MV-4-11 (cell line): ENCODE measurements at places on chromosomes 2 and 18.

DNA sequence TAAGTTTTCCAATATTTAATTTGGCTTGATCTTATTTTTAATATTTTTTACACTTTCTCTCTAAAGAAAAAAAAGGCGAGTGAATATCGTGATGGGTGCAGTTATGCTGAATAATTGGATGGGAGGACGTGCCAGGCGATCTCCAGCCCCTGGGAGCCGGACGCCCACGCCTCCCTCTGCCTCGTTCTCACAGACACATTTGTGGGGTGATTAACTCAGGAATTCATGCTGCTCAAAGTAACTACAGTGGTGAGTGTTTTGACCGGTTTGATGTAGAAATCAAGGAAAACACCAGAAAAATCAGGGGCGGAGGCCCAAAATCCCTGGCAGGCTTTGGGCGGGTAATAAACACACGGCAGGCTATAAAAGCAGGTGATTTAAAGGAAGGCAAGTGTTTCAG, 736.8 kb upstream of the SALL3 start:
- no peak for DNase-seq

GRCh38 chr18:74152857-74153256, 4.5 kb downstream of the TIMM21 start:
- DNase-seq: no peak

GRCh38 chr18:39190508-39190907, 1624.9 kb upstream of the CELF4 start:
- DNase-seq: peak; percentile 92

DNA sequence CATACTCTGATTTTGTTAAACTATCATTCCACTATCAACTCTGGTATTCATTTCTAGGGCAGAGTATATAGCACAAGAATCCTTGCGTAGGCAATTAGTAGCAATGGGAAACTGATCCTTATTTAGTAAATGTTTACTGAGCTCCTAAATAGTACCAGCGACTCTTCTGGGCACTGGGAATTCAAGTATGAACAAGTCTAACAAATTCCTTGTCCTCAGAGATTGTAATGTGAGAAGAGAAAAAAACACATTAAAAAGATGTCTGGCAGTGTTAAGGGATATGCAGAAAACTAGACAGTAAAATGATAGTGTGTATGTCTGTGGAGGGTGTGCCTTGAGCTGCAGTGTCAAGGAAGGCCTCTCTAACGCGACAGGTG, 721 bp downstream of the METTL5 start:
- DNase-seq: no peak

GRCh38 chr18:36724169-36724568, 104.6 kb downstream of the TPGS2 start:
- no peak for DNase-seq

- peak; percentile 32 for DNase-seq
These were observed 252.6 kb downstream of the AGAP1 start for GRCh38 chr2:235746257-235746934.

DNA sequence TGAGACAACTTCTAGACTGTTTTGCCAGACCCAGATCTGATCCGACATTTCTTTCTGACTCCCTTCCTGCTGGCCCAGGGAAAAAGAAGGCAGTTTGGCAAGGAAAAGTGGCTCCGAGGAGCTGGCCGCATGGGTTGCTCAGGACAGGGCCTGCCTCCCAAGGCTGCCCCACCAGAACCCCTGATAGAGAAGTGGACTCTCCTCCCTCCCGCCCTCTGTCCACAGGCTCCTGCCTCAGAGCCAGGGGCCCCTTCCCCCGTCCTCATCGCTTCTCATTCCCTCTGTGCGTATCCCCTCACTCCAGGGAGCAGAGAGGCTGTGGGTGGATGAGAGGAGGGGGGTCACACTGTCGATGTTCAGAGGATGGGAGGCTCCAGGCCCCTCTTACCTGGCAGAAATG, 110.2 kb downstream of the TNS1 start:
- no peak for DNase-seq

DNA sequence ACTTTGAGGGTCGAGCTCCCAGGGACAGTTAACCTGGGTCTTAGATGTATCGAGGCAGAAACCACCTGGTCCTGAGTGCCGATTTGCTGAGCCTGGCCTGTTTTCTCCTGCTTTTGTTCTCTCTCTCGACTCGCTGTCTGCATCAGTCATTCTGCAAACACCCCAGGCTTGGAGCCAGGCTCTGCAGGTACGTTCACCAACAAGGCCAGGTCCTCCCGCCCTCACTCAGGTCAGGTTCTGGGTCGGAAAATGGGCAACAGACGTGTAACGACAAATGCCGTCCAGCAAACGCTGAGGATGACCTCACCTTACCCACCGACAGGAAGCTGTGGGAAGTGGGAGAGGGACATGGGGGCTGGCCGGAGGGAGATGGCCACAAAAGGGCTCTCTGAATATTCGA, 57.7 kb upstream of the PXDN start:
- DNase-seq: no peak

- no peak for DNase-seq
These were observed 20.0 kb downstream of the TMEM247 start for GRCh38 chr2:46499392-46499785.

DNA sequence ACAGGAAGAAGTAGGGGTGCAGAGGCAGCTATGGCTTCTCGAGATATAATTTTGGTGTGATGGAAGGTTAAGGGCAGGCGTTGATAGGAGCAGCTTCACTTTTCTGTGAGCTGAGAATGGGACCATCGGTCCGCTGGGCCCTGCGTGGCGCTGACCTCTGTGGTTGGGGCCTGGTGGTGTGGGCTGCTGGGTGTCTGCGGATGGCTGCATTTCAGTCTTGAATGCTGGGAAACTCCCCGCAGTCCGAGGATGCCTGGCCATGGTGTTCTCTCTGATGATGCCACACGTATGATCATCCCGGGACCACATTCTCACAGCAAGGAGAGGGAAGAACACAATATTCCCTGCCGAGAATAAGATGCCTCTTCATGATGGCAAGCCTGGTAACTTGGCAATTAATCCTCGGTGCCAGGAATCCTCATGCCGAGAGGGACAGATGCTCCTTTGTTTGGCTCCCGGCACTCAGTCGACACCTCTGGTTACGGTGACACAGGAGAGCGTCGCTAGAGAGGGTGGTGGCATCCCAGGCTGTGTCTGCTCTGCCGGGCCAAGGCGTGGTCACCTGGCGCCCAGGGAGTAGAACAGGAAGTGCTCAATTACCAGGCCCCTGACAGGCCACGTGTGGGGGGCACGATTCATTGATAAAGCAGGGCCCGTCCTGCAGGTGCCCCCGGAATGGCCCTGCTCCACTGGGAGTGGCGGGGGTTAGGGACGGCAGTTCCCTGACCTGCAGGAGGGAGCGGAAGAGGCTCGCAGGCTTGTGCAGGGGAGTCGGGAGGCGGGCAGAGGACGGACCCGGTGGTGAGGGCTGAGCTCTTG, 119.4 kb upstream of the CTDP1 start:
- DNase-seq: no peak

- DNase-seq: no peak
These were observed 189.4 kb upstream of the ARL4C start for GRCh38 chr2:234686088-234686890.

DNA sequence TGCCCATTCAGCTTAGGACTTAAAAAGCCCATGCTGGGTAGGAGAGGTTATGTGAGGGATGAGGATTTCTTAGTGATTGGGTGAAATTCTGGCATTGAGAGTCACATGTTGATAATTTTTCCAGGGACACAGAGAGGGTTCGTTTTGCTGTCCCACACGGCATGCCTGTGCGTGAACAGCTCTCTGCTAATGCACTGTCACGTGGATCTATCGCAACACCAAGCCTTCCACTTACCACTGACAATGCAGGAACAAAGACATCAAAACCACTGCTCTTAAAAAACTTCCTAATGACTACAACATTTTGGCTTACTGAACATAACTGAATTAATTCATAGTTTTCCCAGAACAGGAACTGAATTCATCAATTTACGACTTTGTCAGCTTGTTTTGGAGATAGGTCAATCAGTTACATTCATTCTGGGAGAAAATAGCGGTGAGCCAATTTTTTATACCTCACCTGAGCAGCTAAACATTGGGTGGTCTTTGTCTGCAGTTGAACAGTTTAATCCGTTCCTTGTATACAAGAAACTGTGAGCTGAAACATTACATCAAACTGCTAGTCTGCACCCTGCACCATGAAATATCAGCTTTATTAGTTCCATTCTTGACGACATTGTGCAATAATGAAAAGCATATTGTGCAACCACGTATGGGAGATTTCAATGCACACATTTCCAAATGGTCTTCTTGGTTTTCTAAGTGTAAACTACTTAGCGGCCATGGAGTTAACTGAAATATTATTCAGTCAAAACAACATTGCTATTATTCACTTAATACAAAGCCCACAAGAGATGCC, 127.1 kb downstream of the LPIN1 start:
- DNase-seq: peak; percentile 70

DNA sequence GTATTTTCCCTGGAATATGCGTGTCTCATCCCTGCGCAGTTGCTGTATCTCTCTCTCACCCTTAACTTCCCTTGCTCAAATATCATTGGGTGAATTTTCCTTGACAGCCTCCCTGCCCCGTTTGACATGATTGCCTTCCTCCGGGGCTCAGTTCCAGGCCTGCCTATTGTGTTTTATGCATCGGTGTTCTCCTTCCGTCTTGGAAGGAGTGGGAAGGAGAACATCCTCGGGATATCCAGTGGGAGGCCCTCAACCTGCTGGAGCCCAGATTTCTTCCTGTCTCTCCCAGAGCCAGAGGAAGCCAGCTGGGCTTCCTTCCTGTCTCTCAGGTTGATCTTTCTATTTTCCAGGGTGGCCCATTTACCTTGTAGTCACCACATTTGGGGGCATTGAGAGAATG, 434.7 kb upstream of the HS6ST1 start:
- DNase-seq: no peak

DNA sequence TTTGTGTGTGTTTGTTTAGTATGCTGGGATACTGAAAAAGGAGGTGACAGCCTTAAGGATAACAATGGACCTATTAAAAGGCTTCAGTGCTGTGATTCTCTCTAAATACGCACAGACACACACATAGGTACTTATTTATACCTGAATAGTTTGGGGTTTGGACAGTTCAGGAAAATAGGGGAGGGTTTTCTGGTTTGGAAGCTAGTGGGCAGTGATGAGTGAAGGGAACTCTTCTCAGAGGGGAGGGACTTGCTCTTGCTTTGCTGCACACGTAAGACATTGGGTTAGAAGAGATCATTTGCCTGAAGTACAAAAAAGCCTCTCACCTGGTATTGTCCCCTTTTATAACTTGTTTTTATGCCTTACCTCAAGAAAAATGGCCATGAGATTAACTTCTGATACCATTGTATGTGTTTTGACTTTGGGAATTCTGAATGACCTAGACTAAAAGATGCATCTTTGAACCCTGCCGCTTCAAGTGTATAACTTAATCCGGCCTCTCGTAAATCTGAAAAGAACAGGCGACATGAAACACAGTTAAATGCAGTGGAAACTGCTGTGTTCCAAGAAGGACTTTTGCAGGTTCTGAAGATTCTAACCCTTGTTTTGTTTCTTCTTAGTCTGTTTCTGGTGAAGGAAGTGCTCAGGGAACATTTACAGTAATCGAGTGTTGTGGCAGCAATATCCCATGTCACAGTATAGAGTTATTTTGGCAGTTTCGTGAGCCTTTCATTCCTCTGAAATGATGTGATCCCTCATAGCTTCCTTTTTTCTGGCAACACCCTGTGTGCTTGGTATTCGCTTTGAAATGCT, 2.5 kb downstream of the CRIM1 start:
- no peak for DNase-seq

- no peak for DNase-seq
These were observed 60.7 kb downstream of the RAB27B start for GRCh38 chr18:54888933-54889332.

- no peak for DNase-seq
These were observed 58.7 kb downstream of the IL1RL2 start for GRCh38 chr2:102245266-102246151.

GRCh38 chr2:151230627-151231140, 31.0 kb downstream of the RBM43 start:
- peak; percentile 62 for DNase-seq

- DNase-seq: no peak
These were observed 270.1 kb downstream of the TCF4 start for GRCh38 chr18:55317864-55318263.

GRCh38 chr2:118095610-118096009, 7.3 kb downstream of the INSIG2 start:
- DNase-seq: peak; percentile 9

GRCh38 chr2:16394072-16394985, 271.3 kb downstream of the CYRIA start:
- DNase-seq: no peak

GRCh38 chr2:141791521-141791920, 339.3 kb downstream of the LRP1B start:
- DNase-seq: peak; percentile 43

DNA sequence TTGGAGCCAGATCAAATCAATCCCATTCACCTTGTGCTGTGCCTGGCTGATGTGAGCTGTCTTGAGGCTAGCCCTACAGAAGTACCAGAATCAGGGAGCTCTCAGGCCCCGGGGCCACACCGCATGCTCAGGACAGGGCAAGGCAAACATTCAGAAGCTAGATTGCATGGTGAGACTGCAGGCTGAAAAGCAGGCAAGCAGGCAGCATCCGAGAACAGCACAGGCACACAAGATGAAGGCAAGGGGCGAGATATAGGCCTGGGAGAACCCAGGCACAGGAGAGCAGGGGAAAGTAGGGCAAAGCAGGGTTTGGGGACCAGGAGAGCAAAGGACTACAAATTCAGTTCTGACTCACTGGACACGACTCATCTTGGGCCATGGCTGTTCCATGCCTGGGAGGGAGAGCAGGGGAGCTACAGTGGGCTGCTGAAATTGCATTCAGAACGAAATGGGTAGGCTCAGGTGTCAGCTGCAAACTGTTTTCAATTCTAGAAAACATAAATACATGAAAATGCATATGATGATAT, 59.6 kb downstream of the GALNT14 start:
- DNase-seq: no peak

DNA sequence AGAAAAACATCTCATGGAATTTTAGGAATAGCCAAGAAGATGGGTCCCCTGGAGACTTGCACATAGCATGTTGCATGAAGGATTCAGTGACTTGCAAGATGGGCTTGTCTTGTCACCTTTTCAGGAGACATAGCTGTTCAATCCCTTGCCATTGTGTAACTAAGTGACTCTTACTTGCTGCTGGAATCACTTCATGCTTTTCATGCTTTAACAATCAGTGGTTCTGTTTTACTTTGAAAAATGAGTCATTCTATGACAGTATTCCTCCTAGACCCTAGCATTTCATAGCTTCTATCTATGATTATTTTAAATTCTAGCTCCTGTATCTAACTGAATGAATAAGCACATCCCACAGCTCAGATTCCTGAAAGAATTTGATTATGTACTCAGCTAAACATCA, 2.8 kb downstream of the KYNU start:
- peak; percentile 53 for DNase-seq
